ENCODE measurements at places on chromosomes 1 and 21.

DNA sequence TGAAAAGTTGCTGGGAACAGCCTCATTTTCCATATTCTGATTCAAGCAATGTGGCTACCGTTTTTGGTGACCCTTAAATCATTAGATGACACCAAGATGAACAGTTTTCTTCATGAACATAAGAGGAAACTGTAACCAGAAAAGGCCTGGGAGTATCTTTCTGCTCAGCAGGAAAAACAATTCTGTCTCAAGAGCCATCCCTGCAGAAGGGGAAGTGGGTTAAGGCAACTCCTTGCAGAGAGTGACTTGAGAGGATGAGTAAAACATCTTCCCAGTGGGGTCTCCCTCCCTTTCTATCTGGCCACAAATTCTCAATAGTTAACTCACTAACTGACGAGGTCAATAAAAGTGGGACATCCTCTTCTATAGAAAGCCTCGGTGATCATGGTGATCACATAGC, 187.6 kb upstream of the NRIP1 start:
- no peak for DNase-seq

GRCh38 chr21:37528150-37528937, 161.8 kb downstream of the DYRK1A start:
- DNase-seq: no peak

GRCh38 chr1:202117898-202118371, 4.8 kb upstream of the GPR37L1 start:
- no peak for DNase-seq

- no peak for DNase-seq
Observed at GRCh38 chr1:55694310-55694801, 479.2 kb upstream of the USP24 start.

DNA sequence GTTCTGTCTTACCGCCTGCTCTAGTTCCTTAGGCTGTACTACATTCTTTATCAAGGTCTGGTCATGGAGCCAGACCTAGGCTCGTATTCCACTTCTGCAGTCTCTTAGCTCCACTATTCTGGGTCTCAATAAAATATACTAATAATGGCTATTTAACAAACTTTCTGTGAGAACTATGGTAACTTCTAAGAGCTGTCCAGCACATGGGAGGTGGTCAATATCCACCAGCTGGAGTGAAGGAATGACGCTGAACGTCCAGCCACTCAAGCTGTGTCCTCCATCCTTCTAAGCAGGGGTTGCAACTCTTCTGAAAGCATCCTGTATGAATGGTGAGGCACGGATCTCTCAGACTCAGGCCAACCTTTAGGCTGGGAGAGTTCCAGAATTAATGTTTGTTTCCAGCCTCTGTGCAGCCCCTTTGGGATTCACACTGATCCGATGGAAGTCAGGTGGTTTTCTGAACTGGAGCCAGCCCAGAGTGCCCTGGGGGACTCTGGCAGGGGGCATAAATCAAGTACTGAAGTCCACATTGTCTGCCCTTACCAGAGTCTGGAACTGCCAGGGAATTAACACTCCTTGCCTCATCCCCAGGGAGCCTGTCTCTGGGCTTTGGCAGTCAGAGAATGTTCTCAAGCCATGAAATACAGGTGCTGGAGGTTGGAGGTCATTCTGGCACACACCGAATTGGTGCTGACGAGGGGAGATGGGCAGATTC, 57.4 kb downstream of the BRINP2 start:
- no peak for DNase-seq

DNA sequence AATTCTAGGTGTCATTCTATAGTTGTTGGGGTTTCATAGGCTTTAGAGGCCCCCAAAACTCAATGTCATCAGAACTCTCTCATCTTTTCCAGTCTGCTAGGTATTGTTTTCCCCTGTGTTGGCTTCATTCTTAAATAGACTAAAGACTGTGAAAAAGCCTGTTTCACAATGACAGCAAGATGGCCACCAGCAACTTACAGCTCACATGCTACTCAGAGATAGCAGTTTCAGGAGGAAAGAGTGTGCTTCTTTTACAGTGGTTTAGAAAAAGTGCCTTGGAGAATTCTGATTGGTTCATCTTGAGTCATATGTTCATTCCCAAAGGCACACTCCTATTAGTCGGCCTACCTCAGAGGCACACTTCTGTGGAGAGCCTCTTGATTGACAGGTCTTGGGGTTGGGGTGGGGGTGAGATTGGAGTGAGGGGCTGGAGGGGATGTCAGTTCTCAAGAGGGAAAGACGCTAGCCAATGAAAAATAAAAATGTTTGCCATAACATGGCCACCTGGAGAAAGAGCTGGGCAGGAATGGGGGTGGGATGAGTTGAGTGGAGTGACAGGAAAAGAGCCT, 8.5 kb downstream of the IL23R start:
- DNase-seq: no peak

DNA sequence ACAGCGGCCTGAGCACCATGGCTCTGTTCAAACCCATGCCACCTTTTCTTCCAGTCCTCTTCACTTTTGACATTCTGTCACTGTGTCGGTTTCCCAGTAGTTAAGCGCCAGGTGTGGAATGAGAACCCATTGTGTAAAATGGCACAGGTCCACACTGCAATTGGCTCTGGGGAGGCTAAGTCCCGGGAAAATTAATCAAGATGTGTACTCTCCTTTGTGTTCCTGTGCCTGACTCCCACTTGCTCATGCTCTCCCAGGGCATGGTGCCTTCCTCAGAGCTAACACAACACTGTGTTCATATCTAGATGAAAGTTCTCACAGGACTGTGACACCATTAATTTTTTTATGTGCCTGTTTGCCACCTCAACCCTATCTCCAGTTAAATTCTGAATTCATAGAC, 59.0 kb upstream of the BTG3 start:
- no peak for DNase-seq

GRCh38 chr1:212677136-212677535, 22.5 kb downstream of the BATF3 start:
- no peak for DNase-seq

- DNase-seq: no peak
Observed at GRCh38 chr1:205493241-205494085, 11.0 kb upstream of the CDK18 start.

- no peak for DNase-seq
Observed at GRCh38 chr1:19139711-19140110, 70.4 kb downstream of the UBR4 start.

GRCh38 chr1:199978408-199978940, 49.0 kb upstream of the NR5A2 start:
- DNase-seq: no peak

GRCh38 chr1:76371941-76372340, 297.4 kb downstream of the ST6GALNAC3 start:
- DNase-seq: no peak

DNA sequence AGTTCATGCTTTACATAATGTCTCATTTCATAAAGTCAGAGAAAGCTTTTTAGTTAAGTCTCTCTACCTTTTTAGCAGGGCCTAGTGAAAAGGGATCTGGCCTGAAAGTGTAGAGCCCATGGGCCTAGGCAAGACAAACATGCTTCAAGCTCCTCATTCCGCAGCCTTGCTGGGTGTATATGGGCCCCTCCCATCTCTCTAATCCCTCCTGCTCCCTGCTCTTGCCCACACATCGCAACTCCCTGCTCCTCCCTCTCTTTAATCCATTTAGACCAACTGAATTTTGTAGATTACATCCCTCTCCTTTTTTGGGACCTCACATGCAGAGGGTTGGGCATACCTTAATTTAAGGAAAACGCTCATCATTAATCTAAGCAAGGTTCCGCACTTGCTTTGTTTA, 42.3 kb upstream of the CCDC190 start:
- DNase-seq: no peak

GRCh38 chr1:110100335-110100734, 11.9 kb upstream of the UBL4B start:
- no peak for DNase-seq
